Posterior cingulate gyrus (tissue), 11 donors: ENCODE measurements at places on chromosomes 4 and X.

DNA sequence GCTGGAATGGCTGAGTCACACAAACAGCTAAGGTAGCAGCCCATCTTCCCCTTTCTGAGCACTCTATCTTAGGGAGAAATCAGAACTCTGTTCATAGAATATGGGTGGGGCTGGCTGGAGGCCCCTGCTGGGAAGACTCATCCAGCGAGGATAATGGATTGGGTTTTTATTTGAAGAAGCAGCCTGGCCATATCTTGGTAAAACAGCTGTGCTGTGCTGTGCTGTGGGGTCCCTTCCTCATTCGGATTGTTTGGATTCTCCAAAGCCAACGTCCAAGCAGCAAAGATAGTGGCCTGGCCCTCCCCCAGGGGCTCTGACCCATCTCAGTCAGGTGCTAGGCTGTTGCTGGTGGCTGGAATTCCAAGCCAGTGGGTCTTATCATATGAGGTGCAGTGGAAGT, 63.8 kb downstream of the ZNF718 start:
- no peak for DNase-seq

DNA sequence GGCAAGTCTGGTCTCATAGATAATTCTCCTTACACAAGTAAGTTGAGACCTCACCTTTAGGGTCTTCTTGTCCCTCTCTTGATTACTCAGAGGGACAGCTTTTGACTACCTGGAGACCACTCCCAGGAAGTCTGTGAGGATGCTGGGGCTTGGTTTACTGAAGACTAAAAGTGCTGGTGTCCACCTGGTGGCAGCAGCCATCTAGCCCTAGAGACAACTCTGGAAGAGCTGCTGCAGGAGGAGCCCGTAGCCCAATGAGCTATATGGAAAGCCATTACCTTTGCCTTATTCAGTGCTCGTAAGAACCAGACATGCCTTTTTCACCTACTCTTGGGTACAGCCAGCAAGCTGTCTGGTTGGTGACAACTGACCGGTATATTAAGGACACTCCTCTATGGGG, 7.3 kb downstream of the FGFBP2 start:
- DNase-seq = no peak

GRCh38 chr4:16807355-16807754, 91.1 kb downstream of the LDB2 start:
- DNase-seq = no peak

DNA sequence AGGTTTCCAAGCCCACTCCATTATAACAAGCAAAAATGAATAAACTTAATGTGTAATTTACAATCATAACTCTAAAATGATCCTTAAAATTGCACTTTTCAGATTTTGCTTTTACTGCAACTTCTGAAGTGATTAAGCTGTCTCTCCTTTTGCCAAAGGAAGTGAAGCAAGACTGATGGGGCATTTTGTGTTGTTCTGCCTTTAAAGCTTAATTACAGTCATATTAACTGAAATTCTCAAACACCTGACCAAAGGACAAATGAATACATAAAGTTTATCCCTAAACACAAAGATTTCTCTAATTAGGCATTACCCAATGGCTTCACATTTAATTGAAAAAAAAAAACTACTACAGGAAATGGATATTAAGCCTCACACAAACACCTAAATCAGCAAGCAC, 101.8 kb downstream of the ATP11C start:
- DNase-seq = no peak

DNA sequence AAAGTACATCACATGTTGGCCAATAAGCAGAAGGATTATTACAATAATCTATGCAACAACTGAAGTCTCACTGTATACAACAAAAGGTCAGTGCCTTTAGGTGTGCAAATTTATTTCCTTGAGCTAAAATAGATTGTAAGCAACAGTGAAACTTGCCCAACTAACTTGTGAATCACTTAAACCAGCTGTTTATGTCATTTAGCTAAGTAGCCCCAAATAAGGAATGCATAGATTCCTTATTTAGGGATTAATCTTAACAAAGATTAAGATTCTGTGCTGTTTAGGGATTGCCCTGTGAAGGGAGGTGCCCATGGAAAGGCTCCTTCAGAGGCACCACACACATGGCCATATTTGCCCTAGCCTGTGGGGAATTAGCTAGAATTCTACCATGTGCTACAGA, 168.6 kb downstream of the MAML3 start:
- no peak for DNase-seq

DNA sequence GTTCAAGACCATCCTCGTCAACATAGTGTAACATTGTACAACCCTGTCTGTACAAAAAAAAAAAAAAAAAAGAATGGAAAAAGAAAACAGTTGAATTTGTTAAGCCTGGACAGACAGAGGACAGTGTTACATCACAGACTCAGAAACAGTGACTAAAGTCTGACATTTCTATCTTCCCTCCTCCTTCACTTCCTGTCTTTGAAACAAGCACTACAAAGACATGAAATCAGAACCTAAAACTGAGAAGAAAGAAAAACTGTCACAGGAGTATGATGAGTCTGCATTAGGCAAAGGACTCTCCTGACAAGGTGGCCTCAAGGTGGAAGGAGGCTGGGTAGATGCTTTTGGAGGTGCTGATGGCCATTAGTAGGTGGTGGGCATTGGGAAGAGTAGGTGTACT, 126.7 kb downstream of the RBM47 start:
- DNase-seq = no peak

- DNase-seq = no peak
Measured at GRCh38 chr4:184348311-184349233, 125.8 kb downstream of the IRF2 start.

GRCh38 chrX:3550160-3550751, 163.2 kb downstream of the PRKX start:
- DNase-seq = no peak

- DNase-seq = peak; percentile 7
Measured at GRCh38 chrX:115690511-115691216, 129.7 kb downstream of the PLS3 start.

DNA sequence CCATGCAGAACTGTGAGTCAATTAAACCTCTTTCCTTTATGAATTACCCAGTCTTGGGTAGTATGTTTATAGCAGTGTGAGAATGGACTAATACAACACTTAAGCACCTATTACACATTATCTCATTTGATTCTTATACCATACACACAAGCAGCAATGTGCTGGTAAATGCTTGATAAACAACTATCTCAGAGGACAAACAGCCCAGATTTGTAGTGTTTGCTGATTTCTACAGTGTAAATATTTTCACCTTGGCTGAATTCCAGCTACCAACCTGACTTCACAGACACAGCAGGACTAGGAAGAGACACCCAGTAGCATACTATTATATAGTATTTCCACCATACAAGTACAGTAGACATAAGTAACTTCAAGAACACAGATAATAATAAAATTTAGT, 406.5 kb upstream of the CNKSR2 start:
- no peak for DNase-seq

- no peak for DNase-seq
Measured at GRCh38 chr4:19806865-19807264, 444.8 kb upstream of the SLIT2 start.

DNA sequence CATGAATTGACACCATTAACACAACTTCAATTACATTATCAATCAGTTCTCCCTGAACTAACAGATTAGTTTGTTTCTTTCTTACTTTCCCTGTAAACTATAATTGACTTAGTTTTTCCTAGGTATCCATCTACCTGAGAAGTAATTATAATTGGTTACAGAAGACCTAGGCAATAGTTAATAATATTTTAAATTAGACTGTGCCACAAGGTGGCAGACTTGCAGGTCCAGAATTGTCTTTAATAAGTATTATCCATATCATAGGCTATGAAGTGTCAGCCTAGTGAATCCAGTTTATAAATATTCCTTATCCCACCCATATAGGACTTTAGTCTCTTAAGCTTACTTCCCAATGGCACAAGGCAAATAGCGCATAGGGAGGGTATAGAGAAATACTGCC, 48.9 kb upstream of the FAM47B start:
- no peak for DNase-seq

GRCh38 chr4:144788469-144788868, 142.5 kb downstream of the HHIP start:
- DNase-seq = no peak

GRCh38 chrX:45709381-45709780, 508.7 kb upstream of the DIPK2B start:
- no peak for DNase-seq

DNA sequence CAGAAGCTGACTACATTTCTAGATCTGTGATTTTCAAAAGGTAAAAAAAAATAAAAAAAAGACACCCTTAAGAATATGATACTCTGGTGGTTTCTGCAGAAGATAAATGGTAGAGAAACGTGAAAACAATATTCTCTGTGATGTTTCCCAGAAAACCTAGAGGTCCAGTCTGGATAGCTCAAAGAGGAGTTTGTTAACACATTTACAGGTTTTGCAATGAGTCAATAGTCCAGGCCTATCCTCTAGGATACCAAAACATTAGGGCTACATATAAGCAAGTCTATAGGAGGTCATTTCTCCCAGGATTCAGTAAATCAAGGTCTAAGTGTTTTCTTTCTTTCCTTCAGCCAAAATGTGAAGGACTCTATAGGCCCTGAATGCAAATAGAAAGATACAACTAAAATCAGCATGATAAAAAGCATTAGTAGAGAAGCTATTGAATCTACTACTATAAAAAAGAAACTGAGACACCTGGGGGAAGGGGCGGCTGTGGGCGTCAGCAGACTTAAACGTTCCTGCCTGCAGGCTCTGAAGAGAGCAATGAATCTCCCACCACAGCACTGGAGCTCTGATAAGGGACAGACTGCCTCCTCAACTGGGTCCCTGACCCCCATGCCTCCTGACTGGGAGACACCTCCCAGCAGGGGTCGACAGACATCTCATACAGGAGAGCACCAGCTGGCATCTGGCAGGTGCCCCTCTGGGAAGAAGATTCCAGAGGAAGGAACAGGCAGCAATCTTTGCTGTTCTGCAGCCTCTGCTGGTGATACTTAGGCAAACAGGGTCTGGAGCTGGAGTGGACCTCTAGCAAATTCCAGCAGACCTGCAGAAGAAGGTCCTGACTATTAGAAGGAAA, 33.7 kb upstream of the SPP1 start:
- DNase-seq = no peak

- DNase-seq = no peak
Measured at GRCh38 chrX:23784470-23785331, 1.7 kb downstream of the SAT1 start.

GRCh38 chr4:41678951-41679350, 69.6 kb downstream of the PHOX2B start:
- no peak for DNase-seq

GRCh38 chr4:96073461-96073860, 233.6 kb downstream of the PDHA2 start:
- no peak for DNase-seq

DNA sequence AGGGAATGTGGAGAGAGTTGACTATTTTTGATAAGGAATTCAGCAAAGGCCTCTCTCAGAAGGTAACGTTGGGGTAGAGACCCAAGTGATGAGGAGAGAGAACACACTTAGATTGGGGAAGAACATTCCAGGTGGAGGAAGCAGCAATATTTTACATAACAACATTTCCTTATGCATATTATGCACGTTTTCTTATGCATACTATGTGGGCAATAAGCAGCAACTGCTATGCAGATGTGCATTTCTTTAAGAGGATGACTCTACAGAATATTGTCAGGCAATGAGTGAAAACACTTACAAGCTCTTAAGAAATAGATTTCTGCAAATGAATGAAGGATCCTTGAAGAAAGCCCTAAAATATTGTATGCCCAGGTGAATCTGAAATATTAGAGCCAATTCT, 91.1 kb downstream of the TMEM47 start:
- DNase-seq = no peak

GRCh38 chr4:119581190-119581873, 47.3 kb downstream of the PDE5A start:
- no peak for DNase-seq

- no peak for DNase-seq
Measured at GRCh38 chr4:60531776-60532379, 668.2 kb upstream of the ADGRL3 start.

GRCh38 chr4:100869276-100869675, 351.5 kb upstream of the EMCN start:
- DNase-seq = no peak

- DNase-seq = no peak
Measured at GRCh38 chrX:21847342-21847741, 7.9 kb downstream of the MBTPS2 start.

DNA sequence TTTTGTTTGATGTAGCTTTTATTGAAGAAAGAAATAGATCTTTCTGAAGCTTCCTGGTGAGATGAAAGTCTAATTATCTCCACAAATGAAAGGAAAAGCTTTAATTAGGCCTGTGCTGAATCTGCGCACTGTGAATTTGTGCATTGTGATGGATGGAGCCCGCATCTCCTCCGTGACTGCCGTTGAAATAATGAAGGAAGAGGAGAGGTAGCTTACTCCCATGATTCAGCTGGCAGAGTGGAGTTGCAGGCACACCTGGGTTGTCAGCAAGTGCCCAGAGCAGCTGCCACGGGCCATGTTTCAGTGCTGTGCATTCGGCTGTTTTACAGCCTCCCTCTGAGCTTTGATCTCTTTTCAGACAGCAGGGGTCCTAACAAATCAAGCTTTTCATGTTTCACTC, 735.3 kb upstream of the TENM3 start:
- no peak for DNase-seq

- DNase-seq = no peak
Measured at GRCh38 chr4:104524591-104524990, 29.9 kb upstream of the CXXC4 start.

GRCh38 chrX:24055043-24055356, 244 bp downstream of the EIF2S3 start:
- DNase-seq = no peak

DNA sequence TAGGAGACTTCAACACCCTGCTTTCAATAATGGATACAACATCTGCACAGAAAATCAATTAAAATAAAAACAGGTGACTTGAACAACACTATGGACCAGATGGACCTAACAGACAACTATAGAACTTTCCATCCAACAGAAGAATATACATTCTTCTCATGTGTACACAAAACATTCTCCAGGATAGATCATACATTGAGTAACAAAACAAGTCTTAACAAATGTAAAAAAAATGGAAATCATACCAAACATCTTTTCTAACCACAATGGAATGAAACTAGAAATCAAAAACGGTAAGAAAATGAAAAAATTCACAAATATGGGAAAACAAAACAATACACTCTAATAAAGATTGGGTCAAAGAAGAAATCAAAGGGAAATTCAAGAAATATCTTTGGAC, 24.7 kb downstream of the CYP2U1 start:
- DNase-seq = no peak

- DNase-seq = no peak
Measured at GRCh38 chrX:133947022-133947421, 38.4 kb downstream of the GPC3 start.

GRCh38 chr4:168923526-168924194, 86.4 kb downstream of the CBR4 start:
- peak; percentile 33 for DNase-seq

GRCh38 chr4:45120163-45120562, 393.8 kb upstream of the GNPDA2 start:
- DNase-seq = no peak

GRCh38 chr4:17132226-17132625, 233.8 kb upstream of the LDB2 start:
- no peak for DNase-seq

DNA sequence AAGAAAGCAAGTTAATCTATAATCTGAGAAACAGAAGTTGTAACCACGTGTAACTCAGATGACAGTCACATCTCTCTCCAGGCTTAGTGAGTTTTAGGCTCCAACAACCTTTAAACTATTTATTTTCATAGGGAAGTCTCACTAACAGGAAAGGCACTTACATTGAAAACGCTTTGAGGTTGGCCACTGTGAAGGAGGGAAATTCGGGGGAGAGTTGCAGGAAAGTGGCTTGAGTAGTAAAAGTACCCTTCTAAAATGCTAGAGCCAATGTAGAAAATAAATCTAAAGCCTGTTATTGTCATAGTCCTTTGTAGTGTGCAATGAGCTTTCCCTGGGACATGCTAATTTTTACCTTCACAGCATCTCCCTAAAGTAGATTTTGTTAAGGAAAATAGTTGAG, 995 bp upstream of the NFXL1 start:
- no peak for DNase-seq
